ENCODE measurements at places on chromosomes 13 and 19.

DNA sequence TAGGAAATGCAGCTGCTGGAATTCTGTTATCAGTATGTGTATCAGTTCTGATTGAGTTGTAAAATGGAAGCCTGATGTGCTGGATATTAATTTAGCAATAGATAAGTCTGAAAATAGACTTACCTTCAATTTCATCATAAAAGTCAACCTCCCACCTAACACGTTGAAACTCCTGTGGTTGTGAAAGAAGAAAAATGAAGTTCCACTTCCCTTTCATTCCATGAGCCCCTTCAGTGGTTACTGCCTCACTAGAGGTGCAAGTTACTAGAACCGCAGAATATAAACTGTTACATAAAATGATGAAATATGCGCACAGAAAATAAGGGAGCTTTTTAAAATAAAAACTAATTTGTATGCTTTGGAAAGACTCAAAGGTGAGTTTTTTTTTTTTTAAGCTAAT is 249.2 kb downstream of the SHISA2 start:
- no peak for DNase-seq

- DNase-seq = no peak
Measured at GRCh38 chr19:9308091-9308770, 1.4 kb downstream of the ZNF699 start.

DNA sequence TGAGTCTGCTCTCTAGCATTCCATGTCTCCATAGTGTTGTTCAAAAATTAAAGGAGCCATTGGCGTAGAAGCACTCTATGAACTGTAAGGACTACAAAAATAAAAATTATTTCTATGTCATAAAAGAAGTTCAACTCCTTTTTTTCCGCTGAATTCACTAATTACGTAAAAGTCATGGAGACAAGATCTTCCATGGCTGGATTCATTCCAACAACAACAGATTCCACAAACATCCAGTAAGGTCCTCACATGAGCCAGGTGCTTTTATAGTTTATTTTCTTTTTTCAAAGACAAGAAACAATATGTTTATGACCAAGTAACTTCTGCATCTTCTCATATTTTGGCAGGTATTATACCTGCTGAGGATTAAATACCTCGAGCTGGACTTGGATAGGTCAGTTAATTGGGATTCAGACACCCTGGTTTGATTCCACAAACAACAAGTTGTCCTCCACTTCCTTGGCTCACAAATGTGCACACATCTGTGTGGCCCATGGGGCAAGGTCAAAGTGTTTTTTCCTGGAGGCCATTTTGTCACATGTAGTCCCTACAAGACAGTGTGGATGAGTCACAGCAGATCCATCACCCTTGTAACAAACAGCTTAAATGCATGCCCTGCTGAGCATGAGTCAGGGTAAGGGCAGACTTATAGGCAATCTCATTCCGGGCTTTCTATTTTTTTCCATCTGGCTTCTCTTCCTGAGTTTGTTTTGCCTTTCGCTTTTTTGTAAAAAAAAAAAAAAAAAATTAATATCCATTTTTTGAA is 475.6 kb downstream of the COG6 start:
- DNase-seq = no peak

- no peak for DNase-seq
Measured at GRCh38 chr13:88217372-88217771, 546.2 kb downstream of the SLITRK5 start.

GRCh38 chr13:30864433-30865122 is 41.5 kb upstream of the MEDAG start:
- no peak for DNase-seq

- no peak for DNase-seq
Measured at GRCh38 chr19:50651174-50651573, 1.9 kb downstream of the C19orf81 start.

DNA sequence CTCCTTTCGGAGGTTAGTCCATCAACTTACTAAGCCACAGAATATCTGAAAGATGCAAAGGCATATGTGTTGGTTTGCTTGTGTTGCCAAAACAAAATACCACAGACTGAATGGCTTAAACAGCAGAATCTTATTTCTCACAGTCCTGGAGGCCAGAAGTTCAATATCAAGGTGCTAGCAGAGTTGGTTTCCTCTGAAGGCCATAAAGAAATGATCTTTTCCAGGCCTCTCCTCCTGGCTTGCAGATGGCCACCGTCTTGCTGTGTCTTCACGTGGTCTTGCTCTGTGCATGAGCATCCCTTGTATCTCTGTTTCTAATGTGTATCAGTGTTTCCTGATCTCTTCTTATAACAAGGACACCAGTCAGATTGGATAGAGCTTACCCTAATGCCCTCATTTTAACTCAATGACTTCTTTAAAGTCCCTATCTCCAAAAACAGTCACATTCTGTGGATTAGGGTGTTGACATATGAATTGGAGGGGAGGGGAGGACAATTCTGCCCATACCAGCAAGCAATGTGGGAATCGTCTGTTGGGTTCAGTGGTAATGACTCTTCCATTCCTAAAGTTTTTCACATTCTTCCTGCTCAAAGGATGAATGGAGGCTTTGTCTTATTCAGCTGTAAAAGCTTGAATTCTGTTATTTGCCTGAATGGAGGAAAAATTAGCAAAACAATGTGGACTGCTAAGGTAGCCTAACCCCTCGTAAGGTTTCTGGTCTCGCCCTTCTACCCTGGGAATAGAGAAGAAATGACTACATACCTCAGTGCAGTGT is 715.7 kb downstream of the DIAPH3 start:
- DNase-seq = no peak

DNA sequence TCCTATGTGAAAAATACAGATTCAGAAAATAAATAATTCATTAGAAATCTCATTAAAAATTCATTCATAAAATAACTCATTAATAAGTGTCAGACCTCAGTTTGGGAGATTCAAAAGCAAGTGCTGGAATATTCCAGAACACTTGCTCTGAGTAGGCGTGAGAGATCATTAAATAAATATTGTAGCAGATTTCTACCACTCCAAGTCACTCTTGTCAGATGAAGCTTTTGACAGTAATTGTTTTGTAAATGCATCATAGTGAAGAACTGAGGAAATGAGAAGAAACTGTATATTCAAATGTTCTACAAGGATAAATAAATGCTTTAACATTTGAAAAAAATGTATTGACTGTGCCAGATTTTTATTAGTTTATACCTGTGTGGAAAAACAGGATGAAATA is 1228.1 kb downstream of the SLITRK1 start:
- DNase-seq = no peak

DNA sequence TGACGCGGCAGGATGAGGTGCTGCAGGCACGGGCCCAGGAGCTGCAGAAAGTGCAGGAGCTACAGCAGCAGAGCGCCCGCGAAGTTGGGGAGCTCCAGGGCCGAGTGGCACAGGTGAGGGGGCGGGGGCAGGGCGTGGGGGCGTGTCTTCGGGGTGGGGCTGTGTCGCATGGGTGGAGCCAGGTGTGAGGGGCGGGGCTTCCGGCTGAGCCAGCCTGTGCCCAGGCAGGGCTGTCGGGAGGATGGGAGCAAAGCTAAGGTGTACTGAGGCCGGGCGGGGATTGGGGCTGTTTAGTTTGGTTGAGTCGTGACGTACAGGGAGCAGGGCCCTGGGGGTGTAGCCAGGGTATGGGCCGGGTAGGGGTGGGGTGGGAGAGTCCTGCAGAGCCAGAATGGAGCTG is 62.3 kb downstream of the KCNC3 start:
- no peak for DNase-seq

DNA sequence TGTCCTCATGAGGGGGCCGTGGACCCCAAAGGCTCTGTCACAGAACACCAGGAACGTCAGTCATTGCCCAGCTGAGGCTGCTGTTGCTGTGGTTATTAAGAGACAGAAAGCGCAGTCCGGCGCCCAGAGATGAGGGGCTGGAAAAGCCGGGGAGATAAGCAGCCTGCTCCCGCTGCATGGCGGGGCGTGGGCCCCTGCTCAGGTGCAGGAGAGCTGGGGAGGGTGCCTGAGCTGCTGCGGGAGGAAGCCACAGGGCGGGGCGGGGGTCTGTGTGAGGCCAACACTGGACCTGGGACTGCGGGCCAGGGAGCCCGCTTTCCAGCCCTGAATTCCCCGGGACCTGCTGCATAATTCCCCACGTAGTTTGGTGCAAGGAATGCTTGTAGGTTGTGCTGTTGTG is 11.3 kb downstream of the SOX1 start:
- no peak for DNase-seq
